Tibial artery (tissue), 4 donors: ENCODE measurements at places on chromosomes 12 and 14.

DNA sequence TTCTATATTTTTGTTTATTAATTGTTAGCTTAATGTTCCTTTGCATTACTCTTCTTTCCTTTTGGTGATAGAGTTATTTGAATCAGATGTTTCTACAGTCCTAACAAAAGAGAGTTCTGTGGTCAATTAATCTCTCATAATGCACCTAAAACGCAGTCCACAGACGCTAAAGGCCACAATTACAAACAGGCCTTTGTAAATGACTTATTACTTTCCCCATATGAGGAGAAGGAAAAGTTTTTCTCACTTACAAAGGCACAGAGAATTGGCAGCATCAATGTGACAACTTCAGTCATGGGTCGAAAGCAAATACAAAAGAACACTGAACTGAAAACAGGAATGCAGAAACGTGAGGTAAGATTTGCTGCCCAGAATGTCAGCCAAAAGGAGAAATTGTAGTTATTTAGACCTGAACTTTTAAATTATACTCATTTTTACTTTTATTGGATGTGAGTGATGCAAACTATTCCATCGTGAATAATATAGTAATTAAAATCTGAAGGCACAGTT is 142.0 kb upstream of the SYT10 start:
- DNase-seq = no peak

DNA sequence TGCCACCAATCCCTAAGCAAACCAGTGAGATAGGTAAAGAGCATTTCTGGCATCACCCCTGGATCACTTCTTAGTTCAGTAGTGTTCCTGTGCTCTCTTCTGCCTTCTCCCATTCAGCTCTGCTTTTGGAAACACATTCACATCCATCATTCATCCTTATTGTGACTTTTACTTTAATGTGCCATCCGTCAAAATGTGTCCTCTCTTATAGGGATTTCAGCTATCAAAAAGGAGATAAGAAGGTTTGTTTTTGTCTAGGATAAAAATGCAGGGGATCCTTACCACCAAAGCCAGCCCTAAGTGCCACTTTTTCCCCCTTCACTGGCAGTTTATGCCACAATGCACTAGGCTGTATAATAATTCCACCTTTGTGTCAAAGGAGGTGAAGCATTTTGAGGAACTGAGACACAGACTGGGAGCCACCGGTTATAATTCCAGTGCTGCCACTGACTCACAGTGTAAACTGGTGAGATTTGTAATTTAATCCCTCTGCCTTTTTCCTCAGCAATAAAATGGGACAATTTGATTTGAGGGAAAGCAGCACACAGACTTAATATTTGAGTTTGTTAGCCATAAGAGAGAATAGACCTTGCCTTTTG is 158.6 kb downstream of the PAX9 start:
- DNase-seq = no peak

DNA sequence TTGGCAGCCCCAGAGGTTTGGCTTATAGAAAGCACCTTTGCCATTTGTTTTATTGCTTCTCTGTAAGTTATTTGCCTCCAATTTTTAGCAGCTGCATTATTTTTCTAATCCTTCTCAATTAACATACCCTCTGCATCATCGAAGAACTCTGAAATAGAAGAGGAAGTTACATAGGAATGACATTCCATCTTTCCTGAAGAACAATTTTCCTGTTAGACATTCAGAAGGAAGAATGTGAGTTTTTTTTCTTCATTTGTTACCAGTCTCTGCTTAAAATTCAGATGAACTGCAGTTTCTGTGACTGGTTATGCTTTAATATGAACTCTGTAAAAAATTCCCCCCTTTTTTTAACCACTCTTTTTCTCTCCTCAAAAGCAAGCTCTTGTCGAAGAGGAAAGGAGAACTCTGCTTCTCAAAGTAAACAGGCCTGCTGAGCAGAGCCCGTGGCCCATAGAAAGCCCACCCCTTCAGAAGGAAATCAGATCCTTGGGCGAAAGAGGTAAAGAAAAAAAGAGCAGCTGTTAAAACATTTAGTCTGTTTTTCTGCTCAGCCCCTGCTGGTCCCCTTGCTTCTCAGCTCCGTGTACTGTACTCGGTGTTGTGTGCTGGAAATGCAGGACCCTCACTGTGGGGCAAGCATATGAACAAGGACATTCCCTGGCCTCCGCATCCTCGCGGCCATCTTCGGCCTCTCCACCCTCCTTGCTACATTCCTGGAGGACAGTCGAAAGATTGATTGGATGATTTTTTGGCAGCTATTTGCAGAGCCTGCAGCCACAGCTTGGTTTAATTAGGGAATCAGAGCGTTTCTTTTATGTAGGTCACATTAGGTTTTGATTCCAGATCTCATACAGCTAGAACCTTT is 164.4 kb upstream of the LRIG3 start:
- DNase-seq = no peak

DNA sequence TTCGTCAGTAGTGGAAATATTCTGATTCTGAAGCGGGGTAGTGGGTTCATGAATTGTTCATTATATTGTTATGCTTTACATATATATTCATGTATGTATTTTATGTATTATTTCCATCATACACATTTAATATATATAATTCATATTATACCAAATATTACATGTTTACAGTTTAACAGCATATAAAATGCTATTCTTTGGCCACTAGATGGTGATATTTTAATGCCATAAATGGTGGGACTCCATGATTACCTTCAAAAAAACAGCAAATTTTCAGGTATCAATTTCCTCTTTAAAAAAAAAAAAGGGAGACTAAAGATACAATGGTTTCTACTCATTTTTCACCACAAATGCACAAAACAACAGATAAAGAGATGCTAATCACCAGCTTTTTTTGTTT is 41.0 kb downstream of the BDKRB1 start:
- no peak for DNase-seq

GRCh38 chr14:39722547-39723273 is 290.5 kb upstream of the FBXO33 start:
- DNase-seq = no peak

- DNase-seq = no peak
These were observed 45.3 kb downstream of the BEGAIN start for GRCh38 chr14:100541621-100542560.

GRCh38 chr12:31594681-31595080 is 3.7 kb upstream of the DENND5B start:
- DNase-seq = no peak

- DNase-seq = no peak
These were observed 3.0 kb upstream of the PIGH start for GRCh38 chr14:67602995-67603545.

GRCh38 chr14:39029789-39030188 is 73.2 kb downstream of the SEC23A start:
- no peak for DNase-seq

DNA sequence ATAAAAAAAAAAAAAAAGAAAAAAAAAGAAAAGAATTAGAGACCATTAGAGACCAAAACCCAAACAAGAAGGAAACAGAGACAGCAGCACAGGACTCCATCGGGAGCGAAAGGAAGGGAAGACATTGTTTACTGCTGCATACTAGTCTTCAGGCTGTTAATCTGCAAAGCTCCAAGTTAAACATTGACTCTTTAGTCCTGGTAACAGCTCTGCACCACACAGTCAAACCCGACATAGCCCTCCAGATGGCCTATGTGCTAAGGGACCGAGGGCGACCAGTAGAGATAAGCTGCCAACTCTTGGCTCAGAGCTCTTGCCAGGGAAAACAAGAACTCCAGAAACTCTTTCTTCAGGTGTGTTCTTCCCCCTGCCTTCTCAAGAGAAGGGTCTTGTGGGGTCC is 7.8 kb downstream of the P2RX4 start:
- DNase-seq = no peak

- DNase-seq = no peak
These were observed 5.9 kb upstream of the APOLD1 start for GRCh38 chr12:12779529-12779928.

DNA sequence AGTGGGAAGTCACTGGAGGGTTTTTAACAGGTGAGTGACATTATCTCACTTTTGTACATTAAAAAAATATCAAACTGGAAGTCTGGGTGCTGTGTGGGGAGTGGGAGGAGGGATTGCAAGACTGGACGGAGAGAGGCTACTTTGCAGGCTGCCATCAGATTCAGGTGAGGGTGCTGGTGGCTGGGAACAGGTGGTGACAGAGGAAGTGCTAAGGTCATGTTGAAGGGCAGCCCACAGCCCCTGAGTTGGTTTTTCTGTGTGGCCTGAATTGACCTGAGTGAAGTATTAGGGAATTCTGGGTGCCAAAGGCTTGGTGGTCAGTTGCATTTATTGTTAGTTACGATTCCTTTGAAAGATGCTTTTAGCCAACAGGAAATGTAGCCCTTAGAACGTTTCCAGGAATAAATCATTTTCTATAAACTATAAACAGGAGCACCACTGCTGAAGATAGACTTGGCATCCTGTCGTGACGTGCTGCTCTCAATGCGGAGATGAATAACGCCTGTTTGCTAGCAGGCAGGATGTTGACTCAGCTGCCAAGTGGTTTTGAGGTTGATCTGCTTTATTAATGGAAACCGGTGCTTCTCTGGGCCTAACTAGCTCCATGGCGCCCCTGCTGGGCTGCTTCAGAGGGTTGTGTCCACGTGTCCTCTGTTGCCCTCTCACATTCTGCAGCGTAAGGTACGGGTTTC is 707.5 kb upstream of the TMEM132C start:
- no peak for DNase-seq

DNA sequence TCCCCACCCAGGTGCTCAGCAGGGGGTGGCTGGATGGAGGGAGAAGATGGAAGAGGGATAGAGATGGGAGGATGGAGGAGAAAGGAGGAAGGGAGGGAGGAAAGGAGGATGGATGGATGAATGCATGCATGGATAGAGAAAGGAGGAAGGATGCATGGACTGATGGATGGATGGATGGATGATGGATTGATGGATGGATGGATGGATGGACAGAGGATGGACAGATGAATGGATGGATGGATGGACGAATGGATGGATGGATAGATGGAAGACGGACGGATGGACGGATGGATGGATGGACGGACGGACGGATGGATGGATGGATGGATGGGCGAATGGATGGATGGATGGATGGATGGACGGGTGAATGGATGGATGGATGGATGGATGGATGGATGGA is 64.1 kb downstream of the NCOR2 start:
- no peak for DNase-seq

DNA sequence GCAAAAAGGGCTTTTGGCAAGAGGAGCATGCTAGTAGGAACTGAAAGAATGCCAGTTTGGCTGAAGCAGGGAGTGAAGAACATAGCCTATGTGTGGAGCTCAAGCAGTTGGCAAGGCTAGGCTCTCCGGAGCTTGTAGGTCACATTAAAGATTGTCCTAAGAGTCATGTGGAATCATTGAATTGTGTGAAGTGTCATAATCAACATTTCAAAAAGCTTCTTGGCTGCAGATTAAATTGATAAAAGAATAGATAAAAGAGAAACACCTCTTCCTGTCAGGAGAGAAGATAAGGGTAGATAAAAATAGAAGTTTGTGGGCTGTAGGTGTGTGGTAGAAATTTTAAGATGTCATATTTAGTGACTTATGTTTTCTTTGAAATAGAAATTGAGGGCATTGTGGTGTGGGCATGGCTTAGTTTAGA is 36.1 kb downstream of the CPSF6 start:
- no peak for DNase-seq

- DNase-seq = no peak
These were observed 80.8 kb downstream of the SLC35F4 start for GRCh38 chr14:57785058-57785457.

DNA sequence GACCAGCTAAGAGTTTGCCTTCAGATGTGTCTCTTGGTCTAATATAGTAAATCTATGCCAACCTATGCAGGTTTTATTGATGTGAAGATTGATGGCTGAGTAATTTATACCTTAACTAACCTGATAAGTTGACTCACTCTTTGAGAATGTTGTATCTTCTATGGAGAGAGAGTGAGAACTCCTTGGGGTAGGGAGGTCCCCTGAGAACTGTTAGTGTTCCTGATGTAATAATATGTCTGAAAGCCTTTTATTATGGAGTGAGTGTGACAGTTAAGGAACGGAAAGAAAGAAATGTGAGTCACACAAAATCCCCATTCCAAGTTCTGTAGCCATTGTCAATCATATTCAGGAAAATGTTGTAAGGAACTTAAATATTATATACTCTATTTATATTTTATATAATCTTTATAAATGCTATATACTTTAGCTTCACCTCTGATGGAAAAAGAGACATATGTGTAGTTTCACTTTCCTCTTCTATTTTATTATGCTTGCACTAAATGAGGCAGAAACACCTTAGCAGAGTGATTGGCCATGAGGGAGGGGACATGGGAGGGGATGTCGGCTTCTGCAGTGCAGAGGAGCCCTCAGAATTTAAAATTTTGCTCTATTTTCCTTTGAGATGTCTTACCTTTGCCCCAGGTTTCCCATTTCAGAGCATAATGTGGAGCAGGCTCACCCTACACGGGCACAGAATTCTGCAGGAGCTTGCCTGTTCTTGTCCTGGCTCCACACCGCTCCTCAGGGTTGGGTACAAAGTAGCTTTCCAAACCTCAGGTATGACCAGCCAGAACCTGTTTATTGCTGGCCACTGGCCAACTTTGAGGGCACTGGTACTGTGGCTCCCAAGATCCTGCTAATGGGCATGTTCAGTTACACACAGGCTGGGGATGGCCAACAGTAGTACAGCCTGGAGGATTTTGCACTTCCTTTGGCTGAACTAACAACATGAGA is 57.7 kb downstream of the ARF6 start:
- DNase-seq = no peak

GRCh38 chr12:77229640-77230442 is 164.5 kb upstream of the E2F7 start:
- no peak for DNase-seq

DNA sequence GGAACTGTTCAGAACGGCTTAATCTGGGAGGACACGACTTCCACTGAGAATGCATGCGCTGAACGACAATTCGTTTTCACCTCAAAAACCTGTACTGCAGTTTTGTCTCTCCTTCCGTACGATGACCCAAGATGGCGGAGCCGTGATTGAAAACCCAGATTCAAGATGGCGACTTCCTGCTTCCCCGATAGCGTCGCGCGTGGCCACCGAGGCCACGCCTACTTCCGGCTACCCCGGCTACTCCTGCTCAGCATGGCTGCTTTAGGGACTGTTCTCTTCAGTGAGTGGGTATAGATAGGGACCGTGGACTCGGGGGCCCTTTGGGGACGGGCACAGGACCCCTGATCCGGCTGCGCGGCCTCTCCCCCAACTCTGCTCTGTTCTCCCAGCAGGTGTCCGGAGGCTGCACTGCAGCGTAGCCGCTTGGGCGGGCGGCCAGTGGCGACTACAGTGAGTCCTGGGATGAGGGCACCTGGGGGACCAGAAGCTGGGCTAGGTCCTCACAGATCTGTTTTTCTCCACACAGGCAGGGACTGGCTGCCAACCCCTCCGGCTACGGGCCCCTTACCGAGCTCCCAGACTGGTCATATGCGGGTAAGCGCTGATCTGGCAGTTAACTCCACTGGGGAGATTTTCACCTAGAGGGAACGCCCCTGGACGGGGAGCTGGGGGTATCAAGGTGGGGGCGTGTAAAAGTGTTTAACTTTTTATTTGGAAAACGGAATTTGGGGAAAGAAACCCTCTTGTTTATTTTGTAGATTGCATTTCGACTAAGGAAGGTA is at the start of gene MRPL52:
MRPL52 (plus strand) TSS at position 227 of the 782 bp plus-strand sequence; CDS start at position 253, 26 bp downstream.
- peak; percentile 94 for DNase-seq

DNA sequence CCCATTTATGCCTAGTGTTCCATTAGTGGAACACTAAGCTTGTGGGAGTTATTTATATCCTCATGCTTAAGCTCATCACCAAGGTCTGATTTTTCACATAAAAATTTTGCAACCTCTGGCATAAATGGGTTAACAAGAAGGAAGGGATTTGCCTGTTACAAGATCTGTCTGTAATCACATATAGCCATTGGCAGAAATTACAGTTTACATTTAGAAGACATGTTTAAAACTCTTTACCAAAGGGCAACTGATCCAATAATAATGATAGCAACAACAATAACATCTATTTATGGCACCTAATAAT is 422.9 kb downstream of the ZFP36L1 start:
- no peak for DNase-seq

- DNase-seq = no peak
These were observed 49.7 kb downstream of the MARK3 start for GRCh38 chr14:103434868-103435442.
